Mesothelial cell of epicardium (in vitro differentiated cells): ENCODE measurements at places on chromosomes 4 and X. TPM values are rescaled to one million over a fixed set of nuclear protein-coding genes. Genes with fewer than 3 reads are reported as not detected.

Gene KCNE5
- total RNA-seq, result 2.3 to 2.6 TPM (median 2.5 TPM) in 3 replicates

Gene HEPH
- total RNA-seq, result 125 to 129 TPM (median 126 TPM) in 3 replicates

Gene DMP1
- total RNA-seq, result not detected in 3 replicates

Gene ATOH1
- not detected in 3 replicates for total RNA-seq

Gene SYN1
- total RNA-seq, result 3.7 to 4.4 TPM (median 4.2 TPM) in 3 replicates
